Gastroesophageal sphincter (tissue), 4 donors: ENCODE measurements at places on chromosomes 2 and 18. TPM values are rescaled to one million over a fixed set of nuclear protein-coding genes. Genes with fewer than 3 reads are reported as not detected.

EMX1 gene
- total RNA-seq = not detected

CREG2 gene
- total RNA-seq = not detected

CD226 gene
- 0.96 TPM for total RNA-seq

WDR12 gene
- 24.4 TPM for total RNA-seq

TRABD2A gene
- 0.47 TPM for total RNA-seq

GCG gene
- not detected for total RNA-seq

CRYGD gene
- not detected for total RNA-seq

ZFAND2B gene
- 44.5 TPM for total RNA-seq

PSTPIP2 gene
- 7.9 TPM for total RNA-seq

ASTL gene
- total RNA-seq = not detected

DUSP11 gene
- 25.2 TPM for total RNA-seq

FBLN7 gene
- total RNA-seq = not detected

CNDP1 gene
- total RNA-seq = not detected

CCDC68 gene
- 3.6 TPM for total RNA-seq

LRRTM1 gene
- total RNA-seq = 1.2 TPM

SLC16A14 gene
- total RNA-seq = 3.0 TPM

FOXI3 gene
- total RNA-seq = not detected

TMEM200C gene
- under 0.01 TPM for total RNA-seq

VIL1 gene
- total RNA-seq = not detected

C2orf74 gene
- total RNA-seq = 24.0 TPM

GATA6 gene
- total RNA-seq = 9.5 TPM

TM4SF20 gene
- total RNA-seq = not detected

CCBE1 gene
- 5.1 TPM for total RNA-seq

CNTNAP5 gene
- total RNA-seq = not detected

SPDYA gene
- total RNA-seq = 2.7 TPM

AGXT gene
- not detected for total RNA-seq

ABCA12 gene
- total RNA-seq = not detected

PLEKHA3 gene
- 34.4 TPM for total RNA-seq

B3GNT7 gene
- 3.4 TPM for total RNA-seq

SLC19A3 gene
- 3.5 TPM for total RNA-seq

SERPINB12 gene
- not detected for total RNA-seq
